ENCODE measurements at places on chromosomes 2 and 18.

- peak; percentile 4 for DNase-seq
- H3K27me3 ChIP-seq = no peaks in the 10 kb centered on the region
- no peak overlapping the region for H3K27ac ChIP-seq
- peaks cover 8% of the 10 kb centered on the region for H3K4me1 ChIP-seq
- no peaks in the 10 kb centered on the region for H3K36me3 ChIP-seq
These were observed 12.3 kb downstream of the CROCC2 start for GRCh38 chr2:240918258-240919091.

- no peaks in the 10 kb centered on the region for H3K27me3 ChIP-seq
- no peak for DNase-seq
- no peaks in the 10 kb centered on the region for H3K4me1 ChIP-seq
- no peak overlapping the region for H3K27ac ChIP-seq
These were observed 148.6 kb downstream of the WDR7 start for GRCh38 chr18:56799756-56800155.

DNA sequence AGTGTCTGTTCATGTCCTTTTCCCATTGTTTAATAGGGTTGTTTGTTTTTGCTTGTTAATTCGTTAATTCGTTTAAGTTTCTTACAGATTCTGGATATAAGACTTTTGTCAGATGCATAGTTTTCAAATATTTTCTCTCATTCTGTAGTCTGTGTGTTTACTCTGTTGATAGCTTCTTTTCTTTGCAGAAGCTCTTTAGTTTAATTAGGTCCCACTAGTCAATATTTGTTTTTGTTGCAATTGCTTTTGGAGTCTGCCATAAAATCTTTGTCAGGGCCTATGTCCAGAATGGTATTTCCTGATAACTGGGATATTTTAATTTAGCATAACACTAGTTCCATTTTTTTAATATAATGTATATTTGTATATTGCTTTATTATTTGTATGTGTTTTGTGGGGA is 1380.1 kb downstream of the SUCLG1 start:
- no peaks in the 10 kb centered on the region for H3K4me1 ChIP-seq
- DNase-seq = no peak
- H3K4me3 ChIP-seq = no peak overlapping the region
- no peaks in the 10 kb centered on the region for H3K27me3 ChIP-seq
- H3K27ac ChIP-seq = no peak overlapping the region

- H3K4me3 ChIP-seq = no peak overlapping the region
- no peak for DNase-seq
- no peaks in the 10 kb centered on the region for H3K27me3 ChIP-seq
- H3K36me3 ChIP-seq = no peaks in the 10 kb centered on the region
These were observed 85.5 kb upstream of the TMEM17 start for GRCh38 chr2:62591491-62591890.

DNA sequence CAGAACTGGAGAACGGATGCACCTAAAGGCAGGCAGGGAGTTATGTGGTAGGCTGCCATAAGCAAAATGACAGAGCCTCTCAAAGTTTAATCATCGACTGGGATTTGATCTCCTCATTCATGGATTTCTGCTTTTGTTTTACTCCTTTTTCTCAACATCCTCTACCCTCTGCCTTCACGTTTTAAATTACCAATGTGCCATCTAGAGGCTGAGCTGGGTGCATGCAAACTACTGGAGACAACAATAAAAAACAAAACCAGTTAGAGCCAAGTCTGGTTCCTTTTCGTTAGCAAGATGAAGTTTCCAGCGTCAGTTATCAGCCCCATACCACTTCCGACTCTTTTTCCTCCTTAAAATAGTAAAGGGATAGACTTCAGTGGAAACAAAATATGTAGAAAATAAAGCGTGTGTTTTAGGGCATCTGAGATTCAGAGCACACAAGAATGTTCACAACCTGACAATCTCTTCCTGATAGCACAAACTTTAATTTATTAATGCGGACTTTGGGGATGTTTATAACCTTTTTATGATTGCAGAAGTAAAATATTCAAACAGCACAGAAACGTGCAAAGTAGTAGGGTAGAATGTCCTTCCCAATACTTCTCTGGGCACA is 117.0 kb downstream of the LAMA1 start:
- H3K36me3 ChIP-seq = no peaks in the 10 kb centered on the region
- no peak for DNase-seq
- H3K27me3 ChIP-seq = no peaks in the 10 kb centered on the region
- no peaks in the 10 kb centered on the region for H3K4me1 ChIP-seq
